ENCODE measurements at places on chromosomes 2 and 18.

DNA sequence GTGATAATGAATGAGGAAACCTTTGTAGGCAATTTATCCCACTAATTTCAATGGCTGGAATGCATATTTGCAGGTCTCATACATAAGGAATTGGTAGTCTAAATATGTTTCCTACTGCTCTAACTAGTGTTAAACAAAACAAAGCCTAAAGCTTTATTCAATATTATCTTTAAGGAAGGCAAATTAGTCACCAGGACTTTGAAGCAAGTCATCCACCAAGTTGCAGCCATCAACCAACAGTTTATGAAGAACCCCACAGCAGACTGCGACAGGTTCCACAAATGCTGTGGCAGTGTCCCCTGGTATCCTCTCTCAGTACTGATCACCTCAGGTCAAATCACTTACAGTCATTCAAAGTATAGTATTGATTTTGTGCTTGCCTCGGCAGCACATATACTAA, 181.5 kb upstream of the ZFP36L2 start:
- DNase-seq = no peak
- H3K4me1 ChIP-seq = peaks cover 39% of the 10 kb centered on the region
- H3K36me3 ChIP-seq = no peaks in the 10 kb centered on the region
- no peaks in the 10 kb centered on the region for H3K27me3 ChIP-seq
- no peak overlapping the region for H3K4me3 ChIP-seq

DNA sequence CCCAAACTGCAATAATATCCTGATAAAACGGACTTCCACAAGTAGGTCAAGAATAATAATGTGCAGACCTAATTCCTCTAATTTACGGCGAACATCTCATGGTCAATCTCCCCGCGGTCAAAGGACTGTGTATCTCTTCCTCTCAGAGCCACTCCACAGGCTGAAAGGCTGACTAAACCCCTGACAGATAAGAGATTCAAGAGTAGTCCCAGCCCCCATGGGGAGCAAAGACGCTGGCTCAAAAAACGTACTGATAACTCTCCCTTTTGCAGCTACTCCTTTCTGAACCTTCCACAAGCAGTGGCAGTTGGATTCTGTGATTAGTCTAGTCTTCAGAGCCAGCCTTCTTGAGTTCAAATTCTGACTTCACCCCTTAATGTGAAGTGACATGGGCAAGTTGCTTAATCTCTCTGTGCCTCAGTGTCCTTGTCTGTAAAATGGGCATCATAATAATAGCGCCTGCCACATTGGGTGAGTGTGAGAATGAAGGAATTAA, 19.7 kb upstream of the IL18R1 start:
- DNase-seq = no peak
- no peak overlapping the region for H3K4me3 ChIP-seq
- no peaks in the 10 kb centered on the region for H3K4me1 ChIP-seq
- no peaks in the 10 kb centered on the region for H3K36me3 ChIP-seq

- no peaks in the 10 kb centered on the region for H3K36me3 ChIP-seq
- H3K27ac ChIP-seq = no peak overlapping the region
- H3K4me3 ChIP-seq = no peak overlapping the region
- H3K4me1 ChIP-seq = peaks cover 13% of the 10 kb centered on the region
Observed at GRCh38 chr2:64792995-64793639, 139.4 kb upstream of the SERTAD2 start.

DNA sequence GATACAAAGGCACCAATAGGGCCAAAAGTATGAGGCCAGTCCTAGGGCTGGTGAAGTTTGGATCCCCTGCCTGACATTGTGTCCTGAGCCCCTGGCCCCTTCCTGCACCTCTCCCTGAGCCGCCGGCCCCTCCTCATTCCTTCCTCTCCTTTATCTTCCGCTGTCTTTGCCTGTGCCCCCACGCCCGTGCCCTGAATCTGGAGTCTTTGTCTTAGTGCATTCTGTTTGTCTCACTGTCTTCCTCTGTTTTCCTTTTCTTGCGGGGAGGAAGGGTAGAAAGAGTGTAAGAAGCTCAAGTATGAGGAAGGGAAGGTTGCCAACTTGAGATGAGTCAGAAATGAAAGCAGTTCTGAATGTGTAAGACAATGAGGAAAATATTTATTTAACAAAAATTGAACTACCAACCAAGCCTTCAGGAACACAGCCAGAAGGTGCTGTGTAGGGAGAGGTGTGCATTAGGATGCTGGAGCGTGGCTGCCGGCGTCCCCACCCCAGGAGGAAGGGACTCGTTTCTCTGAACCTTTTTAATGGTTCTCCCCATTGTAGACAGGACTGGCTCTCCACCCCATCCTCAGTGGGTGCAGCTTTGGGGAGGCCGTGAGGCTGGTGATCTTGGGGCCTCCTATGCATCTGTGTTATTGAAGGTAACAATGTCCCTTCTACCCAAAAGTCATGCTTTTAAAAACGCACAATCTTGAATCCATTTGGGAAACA, 133.1 kb downstream of the NEDD4L start:
- peaks cover 40% of the 10 kb centered on the region for H3K4me1 ChIP-seq
- H3K27ac ChIP-seq = peak overlapping the region; percentile 17
- DNase-seq = no peak
- no peak overlapping the region for H3K4me3 ChIP-seq

- DNase-seq = no peak
- no peak overlapping the region for H3K27ac ChIP-seq
- no peak overlapping the region for H3K4me3 ChIP-seq
- peaks cover 10% of the 10 kb centered on the region for H3K4me1 ChIP-seq
Observed at GRCh38 chr2:23756593-23757292, 170.2 kb downstream of the ATAD2B start.

- peaks cover 4% of the 10 kb centered on the region for H3K36me3 ChIP-seq
- no peaks in the 10 kb centered on the region for H3K27me3 ChIP-seq
- peaks cover 60% of the 10 kb centered on the region for H3K4me1 ChIP-seq
- no peak for DNase-seq
- no peak overlapping the region for H3K27ac ChIP-seq
Observed at GRCh38 chr2:177669625-177670330, 277.2 kb downstream of the AGPS start.

- H3K27me3 ChIP-seq = no peaks in the 10 kb centered on the region
- no peak for DNase-seq
Observed at GRCh38 chr2:108082978-108083377, 96.7 kb downstream of the SLC5A7 start.

DNA sequence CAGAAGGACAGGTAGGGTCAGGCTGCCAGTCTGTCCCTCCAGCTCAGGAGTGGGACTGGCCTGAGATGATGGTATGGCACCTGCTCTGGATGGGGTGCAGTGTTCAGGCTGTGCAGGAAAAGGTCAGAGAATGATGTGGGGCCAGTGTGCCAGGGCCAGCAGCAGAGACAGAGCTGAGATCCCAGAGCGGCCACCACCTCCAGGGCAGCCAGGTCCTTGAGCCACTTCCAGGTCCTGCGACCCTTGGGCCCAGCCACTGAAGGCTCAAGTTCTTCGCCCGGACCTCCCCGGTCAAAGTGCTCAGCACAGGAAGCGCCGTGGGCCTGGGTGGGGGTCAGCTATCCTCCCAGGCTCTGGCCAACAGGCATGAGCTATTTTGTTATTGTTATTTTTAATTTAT, 12.1 kb upstream of the ARMC9 start:
- peaks cover 14% of the 10 kb centered on the region for H3K27me3 ChIP-seq
- no peak overlapping the region for H3K27ac ChIP-seq
- no peak overlapping the region for H3K4me3 ChIP-seq
- DNase-seq = no peak
- H3K4me1 ChIP-seq = peaks cover 36% of the 10 kb centered on the region

DNA sequence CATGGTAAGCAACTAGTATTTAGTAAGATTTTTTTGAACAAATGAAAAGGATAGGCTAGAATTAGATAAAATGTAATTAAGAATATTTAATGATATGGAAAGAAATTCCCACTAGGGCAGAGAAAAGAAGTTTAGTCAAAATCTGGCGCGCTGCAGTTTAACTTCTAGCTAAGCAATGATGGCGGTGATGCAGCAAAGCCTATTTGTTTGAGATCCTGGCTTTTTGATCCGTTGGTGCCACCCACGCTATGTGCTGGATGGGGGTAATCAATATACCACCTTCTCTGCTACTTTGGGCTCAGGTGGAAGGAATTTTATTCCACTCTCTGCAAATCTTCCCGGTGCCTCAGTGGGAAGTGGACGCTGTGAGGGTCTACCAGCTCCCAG, 421 bp upstream of the FAM171B start:
- peaks cover 18% of the 10 kb centered on the region for H3K4me1 ChIP-seq
- H3K36me3 ChIP-seq = no peaks in the 10 kb centered on the region
- no peak for DNase-seq
- peak overlapping the region; percentile 52 for H3K4me3 ChIP-seq

DNA sequence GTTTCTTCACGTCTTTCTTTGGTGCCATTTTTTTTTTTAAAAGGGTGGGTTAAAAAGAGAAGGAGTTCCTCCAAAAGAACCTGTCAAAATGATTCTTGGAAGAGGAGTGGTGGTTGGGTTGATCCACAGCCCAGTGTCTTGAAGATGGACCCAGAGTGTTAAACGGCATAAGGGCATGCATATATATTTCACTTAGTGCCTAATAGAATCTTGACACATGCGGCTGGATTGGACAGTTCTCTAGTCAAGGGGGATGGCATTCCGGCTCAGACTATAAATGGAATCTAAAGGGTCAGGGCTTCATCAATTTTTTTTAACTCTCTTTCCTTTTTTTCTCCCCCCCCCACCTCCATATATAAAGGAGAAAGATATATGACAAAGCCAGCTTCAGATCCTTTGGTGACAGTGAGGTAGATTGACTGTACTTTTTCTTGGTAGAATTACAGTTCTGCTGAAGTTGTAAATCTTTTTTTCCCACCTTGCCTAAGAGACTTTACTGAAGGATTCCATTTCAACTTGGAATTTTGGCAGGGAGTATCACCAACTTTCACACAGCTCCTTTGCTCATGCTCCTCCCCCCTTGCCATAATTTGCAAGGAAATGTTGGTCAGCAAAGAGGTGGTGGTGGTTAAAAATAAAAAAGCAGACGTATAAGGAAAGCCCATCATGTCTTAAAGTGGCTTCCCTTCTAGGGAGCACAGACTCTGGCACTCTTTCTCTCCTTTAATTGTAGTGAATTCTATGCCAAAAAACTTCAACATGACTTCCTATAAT, at the start of gene MYL1:
Gene MYL1, minus strand, starts transcription at position 160 of the 774 bp plus-strand sequence. Its CDS starts 132 bp downstream, at position 28.
- H3K4me1 ChIP-seq = no peaks in the 10 kb centered on the region
- no peak within 1 kb of the TSS for H3K4me3 ChIP-seq
- H3K27me3 ChIP-seq = peaks cover 4% of the 10 kb centered on the region
- DNase-seq = no peak
